Subcutaneous adipose tissue (tissue), 4 donors: ENCODE measurements at places on chromosomes 7 and 10. TPM values are rescaled to one million over a fixed set of nuclear protein-coding genes. Genes with fewer than 3 reads are reported as not detected.

The ASIC3 gene
- 0.44 TPM for total RNA-seq

The HDAC9 gene
- 19.6 TPM for total RNA-seq

The OR2A42 gene
- total RNA-seq = 0.19 TPM

The PDE6C gene
- total RNA-seq = not detected

The DYNC1I1 gene
- 4.5 TPM for total RNA-seq

The RET gene
- total RNA-seq = 1.9 TPM

The TMEM139 gene
- total RNA-seq = 11.9 TPM

The MMP21 gene
- not detected for total RNA-seq

The NPC1L1 gene
- total RNA-seq = not detected

The C10orf71 gene
- not detected for total RNA-seq

The LOXL4 gene
- 7.5 TPM for total RNA-seq

The LRRN3 gene
- total RNA-seq = 1.7 TPM

The HMX3 gene
- total RNA-seq = not detected

The C10orf143 gene
- 1.5 TPM for total RNA-seq

The HOXA7 gene
- 3.1 TPM for total RNA-seq

The RPEL1 gene
- not detected for total RNA-seq

The TMEM273 gene
- 16.1 TPM for total RNA-seq

The OR2A14 gene
- total RNA-seq = not detected
